ENCODE measurements at places on chromosomes 1 and 21. TPM values are rescaled to one million over a fixed set of nuclear protein-coding genes. Genes with fewer than 3 reads are reported as not detected.

Gene E2F2
- total RNA-seq: 0.12 TPM

Gene CFHR4
- not detected for total RNA-seq

Gene OLFML3
- total RNA-seq: 13.5 TPM

Gene GFI1
- total RNA-seq: 0.08 TPM

Gene ATAD3B
- 11.2 TPM for total RNA-seq

DNA sequence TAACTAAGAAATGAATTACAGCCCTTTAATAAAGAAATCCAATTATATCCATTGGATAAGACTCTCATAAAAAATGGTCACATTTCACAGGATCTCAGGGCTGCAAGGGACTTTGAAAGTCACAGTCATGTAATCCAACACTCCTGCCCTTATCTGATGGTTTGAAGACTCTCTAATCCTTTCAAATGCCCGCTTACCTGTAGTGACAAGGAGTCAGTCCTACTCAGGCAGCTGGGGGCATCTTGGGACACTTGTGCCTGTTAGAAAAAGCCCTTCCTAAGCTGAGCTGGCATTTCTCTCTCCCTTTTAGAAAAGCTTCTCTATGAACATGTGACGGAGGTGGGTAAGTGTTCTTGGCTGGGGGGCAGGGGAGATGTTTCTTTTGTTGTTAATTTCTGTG lies 11.0 kb upstream of the ZNF691 start:
- H3K27ac ChIP-seq: no peak overlapping the region
- peaks cover 22% of the 10 kb centered on the region for H3K36me3 ChIP-seq
- no peaks in the 10 kb centered on the region for H3K4me1 ChIP-seq
- no peak overlapping the region for H3K4me3 ChIP-seq
- DNase-seq: no peak

DNA sequence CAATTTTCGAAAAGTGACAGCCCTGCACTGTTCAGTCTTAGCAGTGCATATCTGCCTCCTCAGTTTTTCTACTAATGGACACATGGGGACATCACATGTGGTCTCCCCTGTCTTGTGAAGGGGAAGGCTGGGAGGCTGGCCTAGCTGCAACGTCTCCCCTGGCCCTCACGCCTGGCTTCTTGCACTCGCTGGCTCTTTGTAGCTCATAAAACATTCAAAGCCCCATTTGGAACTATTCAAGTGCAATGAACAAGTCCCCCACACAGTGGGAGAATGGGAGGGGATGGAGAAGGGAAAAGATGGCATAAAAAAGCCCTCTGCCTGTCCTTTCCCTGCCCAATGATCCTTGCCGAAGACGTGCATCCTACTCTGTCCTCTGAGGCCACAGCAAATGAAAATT lies 73.6 kb downstream of the PGBD5 start:
- H3K27ac ChIP-seq: no peak overlapping the region
- no peak overlapping the region for H3K4me3 ChIP-seq
- no peaks in the 10 kb centered on the region for H3K36me3 ChIP-seq
- DNase-seq: no peak
- H3K4me1 ChIP-seq: no peaks in the 10 kb centered on the region

- peak overlapping the region; percentile 50 for H3K4me3 ChIP-seq
- H3K36me3 ChIP-seq: peaks cover 24% of the 10 kb centered on the region
- H3K27me3 ChIP-seq: no peaks in the 10 kb centered on the region
- peaks cover 14% of the 10 kb centered on the region for H3K4me1 ChIP-seq
Observed at GRCh38 chr21:46667741-46668380, 32.4 kb downstream of the PRMT2 start.

DNA sequence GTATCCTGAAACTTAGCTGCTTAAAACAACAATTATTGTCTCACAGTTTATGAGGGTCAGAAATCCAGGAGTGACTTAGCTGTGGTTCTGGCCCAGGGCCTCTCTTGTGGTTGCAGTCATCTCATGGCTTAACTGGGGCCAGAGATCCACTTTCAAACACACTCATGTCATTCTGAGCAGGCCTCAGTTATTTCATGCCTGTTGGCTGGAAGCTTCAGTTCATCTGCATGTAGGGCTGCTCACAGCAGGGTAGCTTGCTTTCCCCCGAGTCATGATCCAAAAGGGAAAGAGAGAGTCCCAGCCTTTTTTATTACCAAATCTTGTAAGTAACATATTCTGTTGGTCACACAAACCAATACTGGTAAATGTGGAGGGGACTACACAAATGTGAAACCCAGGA lies 96.6 kb upstream of the B3GALT2 start:
- DNase-seq: no peak
- no peaks in the 10 kb centered on the region for H3K27me3 ChIP-seq
- H3K4me3 ChIP-seq: no peak overlapping the region
- H3K27ac ChIP-seq: no peak overlapping the region

DNA sequence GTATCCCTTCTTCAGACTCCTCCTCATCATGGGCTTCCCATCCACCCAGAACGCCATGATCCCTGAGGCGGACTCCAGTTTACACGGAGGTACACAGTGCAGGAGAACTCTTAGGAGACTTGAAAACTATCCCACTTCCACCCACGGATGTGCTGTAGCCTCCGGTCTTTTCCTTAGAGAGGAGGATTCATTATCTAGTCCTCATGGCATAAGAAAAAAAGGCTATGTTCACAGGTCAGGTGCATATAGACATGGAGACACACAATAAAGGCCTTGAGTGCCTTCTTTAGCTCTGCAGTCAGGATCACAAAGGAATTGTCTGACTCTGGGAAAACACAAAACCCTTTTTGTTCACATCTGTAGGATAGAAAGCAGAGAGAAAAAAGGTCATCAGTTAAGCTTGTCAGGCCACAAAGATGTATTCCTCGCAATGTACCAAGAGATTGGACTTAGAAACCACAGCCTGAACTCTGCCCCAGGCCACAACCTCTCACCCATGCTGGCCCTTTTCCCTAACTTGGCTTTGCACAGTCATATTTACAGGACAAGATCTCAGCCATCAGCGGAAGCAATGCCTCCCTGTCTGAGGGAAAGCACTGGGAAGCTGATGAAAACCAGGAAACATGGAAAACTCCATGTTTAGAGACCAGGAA lies 9.0 kb downstream of the CRP start:
- no peaks in the 10 kb centered on the region for H3K4me1 ChIP-seq
- no peak overlapping the region for H3K4me3 ChIP-seq
- no peaks in the 10 kb centered on the region for H3K27me3 ChIP-seq

- no peaks in the 10 kb centered on the region for H3K4me1 ChIP-seq
- no peak overlapping the region for H3K4me3 ChIP-seq
- H3K27me3 ChIP-seq: no peaks in the 10 kb centered on the region
- H3K36me3 ChIP-seq: no peaks in the 10 kb centered on the region
- no peak for DNase-seq
Observed at GRCh38 chr1:215146240-215146975, 63.9 kb downstream of the KCNK2 start.
